ENCODE measurements at places on chromosomes 6 and 20.

DNA sequence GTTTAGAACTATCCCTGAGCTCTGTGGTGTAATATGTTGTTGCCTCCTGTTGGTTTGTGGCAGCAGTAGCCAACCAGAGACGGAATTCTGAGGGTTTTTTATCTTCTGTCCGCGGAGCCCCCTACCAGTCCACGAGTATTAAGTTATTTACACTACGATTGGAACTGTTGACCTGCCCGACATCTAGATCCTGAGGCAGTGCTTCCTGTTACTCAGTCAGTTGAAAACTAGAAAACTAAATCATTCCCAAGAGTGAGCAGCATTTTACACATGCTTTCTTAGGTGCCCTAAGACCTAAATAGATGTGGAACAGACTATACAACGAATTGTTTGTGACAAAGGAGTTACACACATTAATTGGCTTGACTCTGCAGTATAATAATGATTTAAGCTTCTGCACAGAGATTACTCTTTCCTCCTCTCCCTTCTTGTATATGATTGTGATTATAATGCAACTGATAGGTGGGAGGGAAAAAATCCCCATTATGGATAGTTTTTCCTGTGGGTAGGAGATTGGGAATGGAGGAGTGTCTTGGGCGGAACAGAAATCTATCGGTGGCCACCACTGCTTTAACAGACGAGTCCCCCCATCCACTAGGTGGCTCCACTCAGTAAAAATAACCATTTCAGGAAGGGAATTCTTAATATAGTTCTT is 1.7 kb downstream of the LOC128125822 start:
- ATAC-seq = no peak

- ATAC-seq = no peak
These were observed 130.9 kb upstream of the DEFB112 start for GRCh38 chr6:50180646-50181045.

- no peak for ATAC-seq
These were observed 112.2 kb downstream of the SESN1 start for GRCh38 chr6:108982154-108983113.

DNA sequence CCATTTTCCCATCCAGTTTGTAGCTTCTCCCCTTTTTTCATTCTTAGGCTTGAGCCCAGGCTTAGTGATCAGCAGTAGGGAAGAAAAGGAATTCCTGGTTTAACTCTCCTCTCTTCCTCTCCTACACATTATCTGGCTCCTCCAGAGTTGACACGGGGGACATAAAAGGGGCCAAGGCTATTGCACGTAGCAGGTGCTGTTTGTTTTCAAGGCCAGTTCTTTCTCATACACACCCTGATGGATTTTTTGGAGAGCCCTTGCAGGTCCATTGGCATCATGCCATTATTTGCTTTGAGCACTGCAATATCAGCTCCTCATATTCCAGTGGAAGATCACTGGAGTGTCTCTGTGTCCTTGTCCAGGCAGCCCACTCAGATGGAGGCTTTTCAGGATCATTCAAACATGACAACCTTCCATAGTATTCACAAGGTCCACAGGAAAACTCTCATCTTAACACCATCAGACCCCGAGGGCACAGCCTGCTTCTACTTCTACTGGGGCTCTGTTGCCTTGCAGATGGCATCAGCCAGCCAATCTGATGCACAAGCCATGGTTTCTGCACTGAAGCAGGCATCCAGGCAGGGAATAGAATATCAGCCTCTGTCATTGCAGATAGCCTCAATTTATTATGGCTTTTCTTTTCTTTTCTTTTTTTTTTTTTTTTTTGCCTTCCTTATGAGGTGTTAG is 18.8 kb downstream of the PLCB4 start:
- no peak for ATAC-seq

- no peak for ATAC-seq
These were observed 534.0 kb downstream of the CBLN4 start for GRCh38 chr20:55471052-55472006.

All from activated CD4-positive, CD25-positive, alpha-beta regulatory T cell treated with anti-CD3 and anti-CD28 coated beads, Interleukin-2, amount 50 U/mL, for 24 hours (primary cell).